PC-3 (cell line): ENCODE measurements at places on chromosomes 1 and 21.

- no peak for DNase-seq
These were observed 179.5 kb upstream of the VAMP3 start for GRCh38 chr1:7591565-7591964.

DNA sequence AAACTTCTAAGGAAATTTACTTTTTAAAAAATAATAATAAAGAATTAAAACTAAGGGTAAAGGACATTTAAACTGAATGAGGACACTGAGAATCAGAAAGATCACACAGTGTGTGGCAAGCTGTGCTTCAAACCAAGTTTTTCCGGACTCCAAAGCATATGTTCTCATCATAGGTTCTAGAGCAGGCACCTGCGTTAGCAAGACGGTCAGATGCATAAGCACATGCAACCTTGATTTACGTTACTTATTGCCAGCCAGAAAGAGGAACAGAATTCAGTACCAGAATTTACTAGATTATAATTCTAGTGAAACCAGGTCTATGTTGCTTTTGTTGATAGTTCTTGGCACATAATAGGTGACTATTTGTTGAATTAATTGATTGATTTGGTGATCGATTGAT, 6.2 kb upstream of the LBR start:
- DNase-seq, result no peak

GRCh38 chr1:35925741-35926140, 5.2 kb upstream of the AGO3 start:
- DNase-seq, result no peak

DNA sequence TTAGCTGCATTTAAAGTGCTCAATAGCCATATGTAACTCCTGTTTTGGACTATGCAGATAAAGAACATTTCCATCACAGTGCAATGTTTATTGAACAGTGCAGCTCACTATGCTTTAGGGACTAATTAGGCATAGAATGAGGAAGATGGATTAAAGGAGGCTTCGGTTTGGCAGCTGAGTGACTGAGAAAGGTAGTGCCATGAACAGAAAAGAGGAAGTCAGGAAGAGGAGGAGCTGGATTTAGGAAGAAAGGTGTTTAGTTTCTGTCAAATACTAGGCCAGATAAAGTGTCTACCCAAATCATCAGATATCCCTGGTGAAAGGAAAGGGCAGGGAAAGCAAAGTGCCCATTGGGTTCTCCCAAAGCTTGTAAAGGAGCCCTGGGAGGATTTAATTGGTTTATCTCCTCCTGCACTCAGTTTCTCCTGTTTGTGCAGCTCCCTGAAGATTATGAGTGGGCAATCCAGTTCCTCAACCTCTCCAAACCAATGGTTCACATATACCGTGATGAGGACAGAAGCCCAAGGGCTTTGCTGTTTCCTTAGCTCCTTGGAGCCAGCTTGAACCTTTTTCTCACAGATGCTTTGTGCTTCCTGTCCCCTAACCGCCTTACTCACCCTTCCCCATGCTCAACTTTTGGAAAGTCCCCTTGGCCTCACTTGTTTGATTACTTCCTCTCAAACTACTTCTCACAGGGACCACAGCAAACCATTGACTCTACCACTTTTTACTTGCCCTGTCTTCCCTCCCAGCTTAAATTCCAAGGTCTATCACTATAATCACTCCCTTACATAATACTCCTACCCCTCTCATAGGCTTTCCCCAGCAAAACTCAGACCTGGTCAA, 3.5 kb upstream of the RAP1A start:
- no peak for DNase-seq
